ENCODE measurements at places on chromosomes 1 and 21.

DNA sequence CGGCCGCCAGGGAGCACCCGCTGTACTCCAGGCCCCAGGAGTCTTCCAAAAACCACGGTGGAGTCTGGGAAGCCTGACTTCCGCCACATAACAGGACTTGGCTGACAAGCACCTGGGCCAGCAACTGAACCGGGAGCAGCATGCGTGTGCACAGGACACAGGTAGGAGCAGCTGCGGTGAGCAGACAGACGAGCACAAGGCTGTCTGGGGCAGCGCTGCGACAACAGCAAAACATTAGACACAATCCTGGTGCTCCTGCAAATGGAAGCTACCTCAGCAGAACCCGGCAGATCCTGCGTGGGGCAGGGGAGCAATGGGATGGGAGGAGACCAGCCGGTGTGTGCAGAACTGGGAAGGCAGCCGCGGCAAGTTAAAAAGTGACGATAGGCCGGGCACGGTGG, 80.4 kb downstream of the NPHP4 start:
- DNase-seq: no peak

DNA sequence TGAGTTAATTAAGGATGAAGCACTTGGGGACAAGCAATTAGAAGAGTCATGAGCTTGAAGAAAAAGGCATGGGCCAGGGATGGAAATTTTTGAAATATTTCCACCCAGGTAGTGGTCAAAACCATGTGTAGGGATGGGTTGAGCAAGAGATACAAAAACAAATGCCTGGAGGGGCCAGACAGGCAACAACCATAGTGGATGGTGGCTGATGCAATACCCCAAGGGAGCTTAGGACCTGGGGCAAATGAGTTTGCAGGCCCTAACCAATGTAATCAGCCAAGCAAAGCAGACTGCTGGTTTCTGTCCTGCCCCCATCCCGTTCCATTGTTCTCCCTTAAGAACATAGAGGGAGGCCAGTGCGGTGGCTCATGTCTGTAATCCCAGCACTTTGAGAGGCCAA, 119.1 kb upstream of the FGGY start:
- DNase-seq: no peak

GRCh38 chr1:35637401-35637809, 3.9 kb downstream of the PSMB2 start:
- DNase-seq: peak; percentile 9

DNA sequence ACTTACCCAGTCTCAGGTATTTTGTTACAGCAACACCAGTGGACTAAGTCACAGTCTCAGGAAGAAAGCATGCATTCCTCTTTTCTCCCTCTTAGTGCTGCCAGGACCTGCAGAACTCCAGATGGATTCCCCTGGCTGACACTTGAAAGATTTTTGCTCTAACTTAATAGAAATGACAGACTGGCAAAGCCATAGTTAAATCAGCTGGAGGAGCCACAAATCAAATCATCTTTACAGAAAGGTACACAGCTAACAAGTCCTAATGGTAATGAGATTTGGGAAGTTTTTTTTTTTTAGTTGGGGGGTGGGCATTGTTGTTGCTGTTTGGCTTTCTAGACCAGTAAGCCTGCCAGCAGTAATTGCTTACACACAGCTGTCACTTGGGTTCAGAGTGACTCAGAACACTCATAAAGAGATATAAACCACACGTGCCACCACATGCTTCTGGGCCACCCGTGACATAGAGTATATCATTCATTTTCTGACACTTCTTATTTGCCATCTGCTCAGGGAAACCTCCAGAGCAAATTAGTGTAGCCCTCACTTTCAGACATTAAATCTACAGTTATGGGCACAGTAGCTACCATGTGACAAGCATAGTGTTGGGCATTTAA, 72.4 kb downstream of the FH start:
- DNase-seq: peak; percentile 24

DNA sequence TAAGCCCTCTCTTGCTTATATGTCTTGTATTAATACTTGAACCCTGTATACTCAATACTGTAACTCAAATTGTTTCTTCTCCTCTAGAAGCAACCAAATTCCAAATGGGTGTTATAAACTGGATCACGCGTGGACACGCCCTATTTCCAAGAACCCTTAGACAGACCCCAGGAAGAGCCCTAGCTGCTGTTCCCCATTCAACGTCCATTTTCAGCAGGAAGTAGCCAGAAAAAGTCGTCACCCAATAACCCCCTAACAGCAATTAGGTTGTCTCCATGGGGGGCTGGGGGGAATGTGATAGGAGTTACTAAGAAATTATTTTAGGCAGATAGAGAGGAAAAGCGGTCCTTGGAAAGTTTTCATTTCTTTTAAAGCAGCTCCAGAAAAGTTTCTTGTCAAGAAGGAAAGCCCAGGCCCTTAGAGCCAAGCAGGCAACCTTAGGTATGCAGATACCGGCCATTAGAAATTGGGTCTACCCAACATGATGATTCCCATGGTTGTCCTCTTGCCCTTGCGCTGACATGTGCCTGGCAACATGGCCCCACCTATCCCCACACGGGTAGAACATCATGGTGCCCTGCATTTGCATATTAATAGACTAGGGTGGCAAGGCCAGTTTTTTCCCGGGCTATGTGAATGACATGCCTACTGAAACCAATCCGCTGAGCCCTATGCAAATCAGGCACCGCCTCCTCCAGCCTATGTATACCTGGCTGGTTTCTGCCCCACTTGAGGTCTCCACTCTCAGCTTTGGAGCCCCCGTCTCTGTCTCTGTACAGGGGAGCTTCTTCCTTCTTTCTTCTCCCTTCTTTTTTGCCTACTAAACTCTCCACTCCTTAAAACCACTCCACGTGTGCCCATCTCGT, 4.0 kb upstream of the CD46 start:
- DNase-seq: no peak

DNA sequence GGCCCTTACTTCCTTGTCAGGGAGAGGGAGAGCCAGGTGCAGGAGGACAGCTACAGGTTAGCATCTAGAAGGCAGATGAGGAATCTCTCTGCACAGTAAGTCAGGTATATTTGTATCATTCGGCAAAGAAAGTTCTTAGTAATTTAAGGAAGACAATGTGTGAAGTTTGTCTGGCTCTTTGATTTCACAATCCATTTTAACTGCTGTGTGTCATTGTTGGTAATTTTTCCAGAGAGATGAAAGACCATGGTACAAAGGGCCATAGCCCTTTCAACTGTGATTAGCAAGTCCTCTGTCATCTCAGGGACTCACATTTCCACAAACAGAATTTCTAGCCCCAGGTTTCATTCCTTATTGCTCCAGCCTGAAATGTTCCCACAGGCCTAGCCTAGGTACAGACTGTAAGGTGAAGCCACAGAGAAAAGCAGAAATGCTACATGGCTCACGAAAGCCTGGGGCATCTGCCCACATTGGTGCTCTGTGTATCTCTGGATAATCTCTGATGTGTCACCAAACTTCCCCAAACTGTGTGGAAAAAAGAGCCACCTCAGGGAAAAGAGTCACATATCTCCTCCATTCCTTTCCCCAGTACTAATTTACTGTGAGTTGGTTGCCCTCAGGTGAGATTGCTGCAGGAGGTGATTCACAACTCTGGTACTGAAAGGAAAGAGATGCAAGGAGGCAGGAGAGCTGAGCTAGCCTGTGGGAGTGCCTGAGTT, 70.6 kb downstream of the SYT6 start:
- DNase-seq: no peak

DNA sequence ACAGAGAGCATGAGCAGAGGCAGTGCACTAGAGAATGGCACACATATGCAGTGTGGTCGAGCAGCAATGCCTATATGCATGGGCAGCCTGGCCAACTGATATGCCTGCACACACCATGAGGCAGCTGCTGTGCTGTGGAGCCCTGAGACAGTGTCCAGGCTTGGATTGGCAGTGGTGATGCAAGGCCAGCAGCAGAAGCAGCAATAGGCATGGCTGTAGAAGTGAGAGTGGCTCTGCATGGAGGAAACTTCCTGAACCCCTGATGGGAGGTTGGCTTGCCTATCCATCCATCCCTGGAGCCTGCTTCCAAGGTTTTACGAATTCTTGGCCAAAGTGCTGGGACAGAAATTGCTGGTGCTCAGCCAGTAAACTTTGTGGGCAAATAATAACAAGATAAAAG, 89.7 kb downstream of the DIRAS3 start:
- no peak for DNase-seq

DNA sequence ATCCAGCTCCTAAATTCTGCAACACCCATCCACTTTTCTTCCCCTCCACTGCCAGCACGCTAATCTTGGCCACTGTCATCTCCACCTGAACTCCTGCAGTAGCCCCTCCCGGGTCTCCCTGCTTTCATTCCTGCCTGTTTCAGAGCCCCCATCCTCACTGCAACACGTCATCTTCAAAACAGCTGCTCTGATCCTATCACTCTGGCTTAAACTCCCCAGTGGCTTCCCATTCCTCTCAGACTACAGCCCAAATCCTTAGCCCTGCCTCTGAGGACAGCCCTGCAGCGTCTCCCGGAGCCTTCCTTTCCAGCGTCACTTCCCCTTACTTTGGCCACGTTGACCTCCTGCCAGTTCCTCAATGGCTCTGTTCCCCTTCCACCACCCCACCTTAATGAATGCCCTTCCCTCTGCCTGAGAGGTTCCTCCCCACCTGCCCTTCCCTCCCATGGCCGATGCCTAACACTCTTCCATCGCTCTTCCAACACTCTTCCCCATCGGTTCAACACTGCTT, 22.9 kb upstream of the IFNAR2 start:
- DNase-seq: no peak

DNA sequence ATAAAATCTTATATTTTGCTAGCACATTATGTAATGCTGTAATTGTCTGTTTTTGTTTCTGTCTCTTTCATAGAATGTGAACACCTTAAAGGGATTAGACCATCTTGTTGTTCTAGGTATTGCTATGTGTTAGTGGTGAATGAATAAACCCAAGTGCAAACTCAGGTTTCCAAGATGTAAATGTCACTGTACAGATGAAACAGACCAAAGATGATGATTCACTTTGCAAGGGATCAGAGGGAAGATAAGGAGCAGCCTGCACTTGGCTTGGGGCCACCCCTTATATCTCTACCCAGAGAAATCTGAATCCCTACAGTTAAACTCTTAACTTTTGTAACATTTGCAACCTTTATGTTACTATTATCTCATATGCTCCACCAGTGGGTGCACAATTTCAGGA, 25.4 kb downstream of the UROD start:
- DNase-seq: no peak

GRCh38 chr1:27418326-27419185, 26.1 kb downstream of the GPR3 start:
- peak; percentile 59 for DNase-seq

- DNase-seq: no peak
Observed at GRCh38 chr1:206738370-206739366, 31.9 kb upstream of the IL19 start.

DNA sequence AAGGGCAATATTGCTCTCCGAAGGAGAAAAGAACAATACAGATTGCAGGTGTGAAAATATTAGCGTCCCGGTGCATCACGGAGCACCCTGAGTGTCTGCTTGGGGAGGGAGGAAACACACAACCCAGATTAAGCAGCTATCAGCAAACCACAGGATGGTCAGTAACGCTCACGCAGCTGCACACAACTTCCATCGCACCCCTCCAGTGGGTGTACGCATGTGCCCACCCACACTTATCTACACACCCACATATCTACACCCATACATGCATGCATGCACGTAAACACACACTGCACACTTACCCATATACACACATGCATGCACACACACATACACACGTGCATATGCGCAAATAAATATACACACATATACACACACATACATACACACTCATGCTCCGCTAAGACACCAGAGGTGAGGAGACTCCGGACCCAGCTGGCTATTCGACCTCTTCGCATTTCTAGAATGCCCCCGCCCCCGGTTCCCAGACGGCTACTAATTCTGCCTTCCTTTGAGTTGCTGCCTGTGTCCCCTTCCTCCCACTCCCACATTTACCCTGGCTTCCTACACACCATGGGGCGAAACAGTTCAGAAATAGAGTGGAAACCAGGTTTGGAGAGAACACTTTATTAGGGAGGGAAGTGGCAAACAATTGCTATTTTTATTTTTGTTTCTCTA, 26.2 kb downstream of the ITPKB start:
- no peak for DNase-seq

DNA sequence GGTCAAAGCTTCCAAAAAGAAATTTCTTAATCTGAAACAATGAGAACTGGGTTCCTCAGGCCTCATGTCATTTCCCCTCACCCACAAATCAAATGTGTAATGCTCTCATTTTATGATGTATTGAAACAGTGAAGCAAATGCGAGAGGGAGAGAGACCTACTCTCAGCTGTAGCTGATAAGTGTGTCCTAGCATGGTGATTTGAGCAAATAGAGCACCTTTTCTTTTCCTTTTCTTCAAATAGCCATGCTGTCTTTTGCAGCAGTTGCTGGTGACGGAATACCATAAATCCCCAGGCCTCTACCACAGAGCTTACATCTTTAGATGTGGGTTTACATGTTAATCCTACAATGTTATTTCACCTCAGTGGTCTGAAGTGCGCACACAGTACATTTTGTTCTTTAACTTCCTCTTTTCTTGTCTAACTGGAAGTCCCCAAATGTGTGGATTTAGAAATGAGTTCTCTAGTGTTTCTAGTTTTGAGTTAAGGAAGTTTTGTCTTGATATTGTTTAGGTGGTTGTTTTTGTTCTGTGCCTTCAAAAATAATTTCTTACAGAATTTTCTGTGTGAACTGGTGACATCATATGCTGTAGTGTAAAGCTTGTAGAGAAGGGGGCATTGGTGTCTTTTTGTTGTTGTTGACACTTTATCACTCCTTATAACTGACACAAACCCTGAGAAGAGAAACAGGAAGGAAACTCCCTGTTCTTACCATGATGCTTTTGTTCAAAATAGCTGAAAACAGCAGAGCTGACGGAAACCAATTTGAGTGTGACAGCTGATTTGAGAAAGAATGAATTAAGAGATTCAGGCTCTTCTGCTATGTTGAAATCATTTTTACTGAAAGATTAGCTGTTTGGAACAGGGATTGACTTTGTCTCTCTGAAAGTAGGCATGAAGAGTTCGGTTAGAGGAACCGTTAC, 12.2 kb downstream of the SMAP2 start:
- DNase-seq: peak; percentile 38

DNA sequence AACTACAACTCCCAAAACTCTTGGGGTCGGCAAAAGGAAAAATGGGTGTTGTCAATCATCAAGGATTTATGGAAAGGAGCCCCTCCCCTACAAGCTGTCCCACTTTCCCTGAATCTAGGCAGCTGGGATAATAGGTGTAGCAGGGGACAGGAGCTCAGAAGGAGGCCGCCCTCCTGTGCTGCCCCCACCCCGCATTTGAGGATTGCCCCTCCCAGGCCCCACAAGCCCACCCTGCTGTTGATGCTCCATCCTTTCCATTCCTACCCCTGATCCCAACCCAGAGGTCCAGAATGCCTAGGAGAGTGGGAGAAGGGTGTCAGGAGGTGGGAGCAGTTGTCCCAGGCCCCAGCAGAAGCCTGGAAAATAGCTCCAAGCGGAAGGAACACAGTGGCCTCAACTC, 1.9 kb upstream of the MRPL24 start:
- no peak for DNase-seq

DNA sequence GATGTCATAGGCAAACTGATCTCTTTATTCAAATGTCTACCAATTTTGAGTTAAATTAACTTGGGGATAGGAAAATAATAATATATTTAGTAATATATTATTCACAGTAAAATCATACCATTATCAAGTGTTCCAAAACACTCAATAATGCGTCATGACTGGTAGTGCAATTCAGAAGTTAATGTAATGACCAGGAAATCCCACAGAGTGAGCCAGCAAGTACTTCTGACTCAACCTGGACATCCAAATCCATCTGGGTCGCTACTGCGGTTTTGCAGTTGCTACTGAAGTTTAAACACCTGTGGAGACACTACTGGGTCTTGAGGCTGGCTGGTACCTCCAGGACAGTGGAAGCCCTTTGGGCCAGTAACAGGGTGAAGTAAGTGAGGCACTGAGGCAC, 44.8 kb downstream of the DPYD start:
- DNase-seq: no peak
